AG08396 (cell line): ENCODE measurements at places on chromosomes 4 and X.

- DNase-seq, result no peak
These were observed 64.7 kb upstream of the RPL34 start for GRCh38 chr4:108555701-108556100.

DNA sequence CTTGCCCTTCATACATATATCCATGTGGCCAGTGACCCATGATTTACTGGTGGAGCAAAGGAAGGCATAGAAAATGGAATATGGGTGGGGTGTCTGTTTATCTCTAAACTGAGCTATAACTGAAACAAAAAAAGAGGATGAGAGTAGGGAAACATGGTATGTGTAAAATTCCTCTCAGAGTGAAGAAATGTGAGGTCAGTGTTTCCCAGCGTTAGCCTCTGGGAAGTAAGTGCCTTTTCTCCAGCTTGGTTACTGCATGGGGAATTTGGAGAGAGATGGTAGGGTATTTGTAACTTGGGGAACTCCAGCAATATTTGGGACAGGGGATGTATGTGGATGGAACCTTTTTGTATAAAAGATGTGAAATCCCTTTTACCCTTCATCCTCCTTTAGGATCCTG is 89.4 kb downstream of the AFF1 start:
- DNase-seq, result no peak

- DNase-seq, result no peak
These were observed 54.3 kb downstream of the EGF start for GRCh38 chr4:109966891-109967481.

GRCh38 chr4:151238477-151238876 is 38.5 kb upstream of the PRSS48 start:
- no peak for DNase-seq

DNA sequence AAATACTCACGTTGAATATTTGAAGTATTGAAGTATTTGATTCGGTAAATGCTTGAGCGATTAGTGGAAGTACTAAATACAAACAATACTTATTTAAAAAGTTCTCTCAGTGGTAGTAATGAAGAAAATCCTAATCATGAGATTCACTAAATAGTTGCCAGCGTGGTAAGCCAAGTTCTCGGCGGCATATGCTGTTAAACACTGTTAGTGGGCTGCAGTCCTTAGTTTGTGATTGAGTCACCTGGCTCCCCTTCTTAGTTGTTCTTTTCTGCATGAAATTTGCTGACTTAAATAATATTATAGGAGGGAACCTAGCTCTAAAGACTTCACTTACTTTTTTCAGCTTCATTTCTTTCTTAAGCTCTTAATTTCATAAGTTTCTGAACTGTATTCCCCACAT is 51.4 kb downstream of the STIM2 start:
- no peak for DNase-seq

- no peak for DNase-seq
These were observed 6.3 kb downstream of the RAP1GDS1 start for GRCh38 chr4:98267498-98267897.

DNA sequence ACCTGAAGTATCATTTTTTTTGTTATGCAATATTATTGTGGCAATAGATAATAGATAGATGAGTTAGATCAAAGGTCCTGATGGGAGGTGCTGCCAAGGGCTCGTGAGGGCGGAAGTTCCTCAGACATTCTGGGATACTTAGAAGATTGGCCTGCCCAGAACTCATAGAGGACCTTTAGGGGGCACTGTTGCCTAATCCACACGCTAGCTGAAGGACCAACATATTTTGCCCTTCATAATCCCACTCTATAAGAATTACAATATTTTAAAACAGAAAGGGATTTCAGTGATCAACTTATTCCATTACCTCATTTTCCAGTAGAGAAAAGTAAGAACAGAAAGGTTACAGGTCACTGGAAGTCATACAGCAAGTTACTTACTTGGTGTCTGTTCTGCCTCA is 22.9 kb upstream of the COX7B2 start:
- DNase-seq, result peak; percentile 50
